ENCODE measurements at places on chromosomes 2 and 18.

GRCh38 chr2:181305301-181306123 lies 151.7 kb upstream of the ITGA4 start:
- no peak for DNase-seq

DNA sequence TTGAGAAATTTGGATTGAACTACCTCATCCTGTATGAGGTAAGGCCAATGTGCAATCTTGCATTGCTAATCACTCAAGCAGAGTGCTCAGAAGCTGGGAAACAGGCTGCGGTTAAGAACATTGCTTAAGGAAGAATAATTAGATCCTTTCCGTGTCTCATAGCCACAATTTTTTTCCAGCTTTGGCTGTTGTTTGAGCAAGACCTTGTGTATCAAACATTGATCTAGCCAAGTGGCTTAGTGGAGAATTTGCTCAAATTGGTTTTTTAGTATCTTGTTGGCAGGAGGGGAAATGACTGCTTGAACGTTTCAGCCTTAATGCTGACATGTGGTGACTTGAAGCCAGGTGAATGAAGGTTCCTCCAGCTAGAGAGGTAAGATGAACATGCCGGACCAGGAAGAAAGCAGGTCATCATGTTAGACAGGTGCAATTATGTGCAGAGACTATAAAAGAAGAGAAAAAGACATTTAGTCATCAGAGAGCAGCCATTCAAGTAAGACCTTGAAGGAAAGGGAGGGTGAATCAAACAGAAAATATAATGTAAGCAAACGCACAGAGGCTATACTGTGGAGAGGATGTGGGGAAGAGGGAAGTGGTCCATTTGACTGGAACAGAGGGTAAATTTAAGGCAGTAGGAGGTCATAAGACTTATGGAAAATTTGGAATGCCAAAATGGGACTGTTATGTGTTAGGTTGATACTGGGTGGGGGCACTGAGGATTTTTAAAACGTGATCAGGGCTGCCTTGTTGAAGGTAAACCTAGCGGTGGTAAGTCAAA lies 98.9 kb upstream of the CYP1B1 start:
- DNase-seq: no peak

GRCh38 chr18:6414118-6414722 lies 491 bp downstream of the L3MBTL4 start:
- no peak for DNase-seq

DNA sequence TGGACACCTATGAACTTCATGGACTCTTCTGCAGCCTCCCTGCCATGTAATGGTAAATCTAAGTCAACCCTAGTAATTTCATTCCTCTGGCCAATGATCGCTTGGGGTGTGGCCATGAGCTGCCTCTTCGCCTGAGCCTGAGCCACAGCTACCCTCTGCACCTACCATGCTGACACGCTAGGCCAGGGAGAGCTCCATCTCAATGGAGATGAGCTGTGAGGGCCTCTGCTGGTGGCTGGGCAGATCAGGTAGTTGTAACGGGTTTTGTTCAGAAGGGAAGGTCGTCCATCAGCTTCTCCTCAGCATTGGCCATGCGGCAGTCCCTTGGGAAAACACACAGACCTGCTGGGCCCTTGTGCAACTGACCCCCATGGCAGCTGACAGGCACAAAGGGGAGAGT lies 24.4 kb downstream of the MPHOSPH10 start:
- no peak for DNase-seq

GRCh38 chr2:18077231-18077630 lies 198.8 kb downstream of the KCNS3 start:
- no peak for DNase-seq

DNA sequence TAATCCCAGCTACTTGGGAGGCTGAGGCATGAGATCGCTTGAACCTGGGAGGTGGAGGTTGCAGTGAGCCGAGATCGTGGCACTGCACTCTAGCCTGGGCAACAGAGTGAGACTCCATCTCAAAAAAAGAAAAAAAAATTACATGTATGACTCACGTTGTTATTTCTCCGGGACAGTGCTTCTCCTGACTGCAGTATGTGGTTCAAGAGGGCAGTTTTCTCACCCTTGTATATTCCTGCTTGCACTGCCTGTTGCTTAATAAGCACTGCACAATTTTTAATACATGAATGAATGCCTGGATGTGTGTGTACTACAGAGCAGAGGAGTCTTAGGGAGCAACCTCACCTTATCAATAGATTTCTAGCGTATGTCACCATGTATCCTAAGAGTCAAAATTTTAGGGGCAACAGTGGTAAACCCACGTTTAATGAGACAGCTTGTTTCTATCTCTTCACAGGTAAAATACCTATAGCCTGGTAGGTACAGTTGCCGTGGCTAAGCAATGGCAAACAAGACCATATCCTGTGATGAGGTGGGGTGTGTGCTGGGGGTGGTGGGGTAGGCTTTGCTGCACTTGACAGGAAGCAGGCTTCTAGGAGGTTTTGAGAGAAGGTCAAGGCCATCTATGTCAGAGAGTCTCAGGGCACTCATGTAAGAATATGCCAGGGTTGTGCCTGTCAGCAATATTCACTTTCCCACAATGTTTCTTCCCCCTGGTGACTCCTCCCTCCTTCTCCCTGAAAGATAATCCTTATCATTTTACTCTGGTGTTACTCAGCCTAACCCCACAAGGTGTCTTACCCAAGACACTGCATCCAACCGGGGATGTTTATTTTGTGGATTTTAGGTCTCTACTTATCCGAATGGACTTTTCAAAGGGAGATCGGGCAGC lies 36.9 kb upstream of the MEX3C start:
- DNase-seq: no peak

- DNase-seq: no peak
These were observed 11.5 kb downstream of the ROCK1 start for GRCh38 chr18:21100146-21100545.

GRCh38 chr2:202270487-202270886 lies 4.9 kb downstream of the NOP58 start:
- no peak for DNase-seq
